Myocyte (in vitro differentiated cells): ENCODE measurements at places on chromosomes 7 and 10. TPM values are rescaled to one million over a fixed set of nuclear protein-coding genes. Genes with fewer than 3 reads are reported as not detected.
A peak's percentile ranks its signal among the peaks of the same experiment; 100 is the strongest.

DNA sequence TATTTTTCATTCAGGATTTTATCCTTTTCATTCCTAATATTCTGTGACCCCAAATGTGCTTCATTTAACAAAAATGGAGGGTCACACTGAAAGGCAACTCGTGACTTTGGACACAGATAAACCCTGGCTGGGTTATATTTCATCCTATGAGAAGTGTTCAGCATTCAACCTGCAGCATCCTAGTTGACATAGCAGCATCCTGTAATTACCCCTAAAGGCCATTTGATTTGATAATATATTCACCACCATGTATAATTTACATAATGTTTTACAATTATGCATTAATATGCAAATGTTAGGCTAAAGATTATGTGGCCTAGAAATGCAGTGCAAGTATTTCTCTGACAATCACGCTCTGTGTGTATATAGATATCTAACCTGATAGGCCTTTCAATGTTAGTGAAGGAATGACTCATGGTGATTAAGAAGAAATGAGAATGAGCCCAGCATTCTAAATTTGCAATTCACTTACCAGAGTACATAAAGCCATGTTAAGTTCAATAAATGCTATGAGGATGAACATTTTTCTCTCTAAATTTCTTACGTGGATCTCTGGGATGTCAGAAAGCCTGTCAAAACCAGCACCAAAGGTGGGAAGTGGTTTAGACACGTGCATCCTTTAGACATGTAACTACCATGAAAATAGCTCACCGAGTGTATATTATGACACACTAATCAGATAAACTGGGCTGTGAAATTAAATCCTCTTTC lies 337.7 kb upstream of the AOAH start:
- DNase-seq: no peak

The ATP6V0A4 gene
- total RNA-seq: 0.35 TPM in 1 of 2 replicates, not detected in the other

The SYCE1 gene
- not detected in 2 replicates for total RNA-seq

DNA sequence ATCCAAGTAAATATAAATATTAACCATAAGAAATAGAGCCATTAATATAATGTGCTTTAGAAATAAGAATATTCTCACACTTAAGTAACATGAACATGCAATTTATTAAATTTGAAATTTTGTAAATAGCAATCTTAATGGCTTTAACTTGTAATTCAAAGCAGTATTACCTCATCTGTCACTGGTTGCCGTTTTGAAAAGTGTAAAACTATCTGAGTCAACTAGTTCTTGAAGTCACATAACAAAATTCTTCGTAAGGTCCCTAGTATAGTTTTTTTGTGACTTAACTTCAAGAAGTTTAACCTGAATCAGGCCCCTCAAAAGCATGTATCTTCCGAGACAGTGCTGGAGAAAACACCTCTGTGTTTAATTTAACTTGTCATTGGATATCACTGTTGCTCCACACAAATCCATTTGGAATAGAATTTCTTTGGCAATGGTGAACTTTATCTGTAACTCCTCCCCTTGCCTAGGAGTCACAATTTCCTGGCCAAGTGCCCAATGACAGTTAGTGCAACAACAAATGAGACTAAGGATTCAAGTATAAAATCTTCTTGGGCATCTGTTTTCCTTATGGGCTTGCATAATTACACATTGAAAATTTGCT lies 47.1 kb downstream of the NT5C2 start:
- DNase-seq: peak; percentile 86

GRCh38 chr10:77131214-77131613 lies 506.4 kb downstream of the KCNMA1 start:
- DNase-seq: no peak

DNA sequence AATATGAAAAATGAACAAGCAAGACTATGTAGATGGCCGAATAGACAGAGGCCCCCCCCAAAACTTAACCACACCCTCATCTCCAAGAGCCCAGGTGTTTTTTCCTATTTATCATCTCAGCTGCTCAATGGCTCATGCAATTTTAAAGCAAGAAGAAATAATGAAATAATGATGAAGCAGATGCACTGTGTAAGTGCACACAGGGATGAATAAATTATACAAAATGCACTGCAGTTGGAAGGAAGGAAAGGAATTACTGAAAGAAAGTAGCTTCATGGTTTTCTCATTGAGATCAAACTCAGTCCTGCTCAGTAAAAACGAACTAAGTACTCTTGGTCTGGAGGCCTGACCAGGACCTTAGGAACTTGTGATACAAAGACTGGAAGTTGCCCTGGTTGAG lies 810.1 kb downstream of the NRG3 start:
- no peak for DNase-seq

DNA sequence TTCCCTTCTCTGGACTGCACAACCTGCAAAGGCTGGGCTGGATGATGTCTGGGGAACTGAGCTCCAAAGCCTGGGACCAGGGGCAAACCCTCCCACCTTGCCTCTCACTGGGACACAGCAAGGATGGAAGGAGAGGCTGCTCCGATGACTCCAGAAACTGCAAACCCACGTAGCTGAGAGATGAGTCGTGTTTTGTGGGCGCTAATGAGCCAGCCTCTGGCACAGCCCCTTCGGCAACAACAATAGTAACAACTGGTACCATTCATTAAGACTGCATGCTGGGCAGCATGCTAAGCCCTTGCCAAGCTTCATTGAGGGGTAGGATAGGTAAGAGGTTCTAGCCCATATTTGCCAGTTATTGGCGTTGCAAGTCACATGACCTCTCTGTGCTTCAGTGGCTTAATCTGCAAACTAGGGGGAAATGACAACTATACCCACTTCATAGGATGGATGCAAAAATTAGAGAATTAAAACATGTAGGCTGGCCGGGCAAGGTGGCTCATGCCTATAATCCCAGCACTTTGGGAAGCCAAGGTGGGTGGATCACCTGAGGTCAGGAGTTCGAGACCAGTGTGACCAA lies 145.9 kb downstream of the SH3PXD2A start:
- peak; percentile 88 for DNase-seq

- DNase-seq: peak; percentile 92
Measured at GRCh38 chr7:74598558-74598957, 59.0 kb upstream of the GTF2I start.

DNA sequence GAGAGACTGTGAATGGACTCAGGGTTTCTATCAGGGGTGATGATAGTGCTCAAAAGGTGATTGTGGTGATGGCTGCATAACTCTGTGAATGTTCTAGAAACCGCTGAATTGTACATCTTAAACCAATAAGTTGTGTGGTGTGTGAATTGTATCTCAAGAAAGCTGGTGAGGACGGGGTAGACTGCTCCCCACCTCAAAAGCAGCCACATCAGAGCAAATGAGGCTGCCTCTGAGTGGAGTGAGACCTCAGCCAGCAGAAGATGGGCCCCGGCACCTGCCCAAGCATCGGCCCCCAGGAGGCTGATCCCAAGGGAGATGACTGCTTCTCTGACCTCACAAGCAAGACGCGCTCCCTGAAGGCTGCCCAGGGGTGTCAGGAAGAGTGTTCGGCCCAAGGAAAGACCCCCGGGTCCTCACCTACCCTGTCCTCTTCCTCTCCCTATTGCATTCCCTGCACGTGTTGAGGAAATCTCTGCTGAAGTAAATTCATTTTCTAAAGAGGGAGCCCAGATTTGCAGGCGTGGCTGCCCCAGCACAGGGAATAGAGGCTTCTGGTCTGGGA lies 279.3 kb upstream of the SHH start:
- no peak for DNase-seq

DNA sequence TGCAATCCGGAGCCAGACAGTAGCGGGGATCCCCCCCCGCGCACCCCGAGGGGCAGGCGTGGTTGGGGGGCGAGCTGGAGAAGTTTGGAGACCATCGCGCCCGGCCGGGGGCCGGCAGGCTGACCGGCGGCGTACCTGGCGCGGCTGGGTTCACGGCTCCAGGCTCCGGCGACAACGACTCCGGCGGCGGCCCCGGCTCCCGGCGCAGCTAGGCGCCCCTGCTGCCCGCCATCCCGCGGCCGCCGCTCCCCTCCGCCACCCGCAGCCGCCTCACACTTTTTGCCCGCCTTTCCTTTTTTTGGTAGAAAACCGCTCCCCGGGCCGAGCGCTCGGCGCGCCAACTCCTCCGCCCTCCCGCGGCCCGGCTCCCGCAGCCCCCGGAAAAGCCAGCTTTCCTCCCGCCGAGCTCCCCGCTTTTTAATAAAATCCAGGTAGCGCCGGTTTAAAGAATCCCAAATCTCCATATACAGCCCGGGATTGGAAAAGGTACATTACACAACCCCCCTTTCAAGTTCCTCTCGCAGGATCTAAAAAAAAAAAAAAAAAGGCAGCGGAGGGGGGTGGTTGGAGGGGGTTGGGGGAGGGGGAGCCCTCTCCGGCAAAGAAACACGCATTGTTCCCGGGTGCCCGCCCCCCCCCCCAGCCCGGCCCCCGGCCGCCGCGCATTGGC lies at the start of gene TNRC18:
Gene TNRC18 (minus strand): TSS at position 529 of the 670 bp plus-strand sequence. CDS start 2,588 bp downstream, outside the sequence.
- DNase-seq: no peak

DNA sequence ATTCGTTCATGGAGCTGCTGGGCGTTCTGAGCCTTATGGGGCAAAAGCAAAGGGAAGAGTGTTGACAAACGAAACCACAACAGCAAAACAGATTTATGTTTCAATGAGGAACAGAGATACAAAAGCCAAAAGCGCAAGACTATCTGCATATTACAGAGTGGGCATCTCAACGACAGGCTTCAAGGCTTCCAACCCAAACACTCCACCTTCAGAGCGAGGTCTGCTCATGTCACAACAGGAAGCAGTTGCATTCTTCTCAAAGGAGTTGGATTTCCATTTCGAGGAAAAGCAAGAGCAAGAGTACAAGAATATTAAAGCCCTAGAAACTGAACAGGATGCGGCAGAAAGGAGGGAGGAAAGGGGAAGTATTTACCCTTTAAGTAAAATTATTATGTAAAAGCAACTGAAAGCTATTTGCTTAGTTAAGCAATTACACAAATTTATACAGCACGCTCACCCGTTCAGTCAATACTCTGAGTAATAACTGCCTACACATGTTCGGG lies 189.3 kb downstream of the ELMO1 start:
- no peak for DNase-seq

DNA sequence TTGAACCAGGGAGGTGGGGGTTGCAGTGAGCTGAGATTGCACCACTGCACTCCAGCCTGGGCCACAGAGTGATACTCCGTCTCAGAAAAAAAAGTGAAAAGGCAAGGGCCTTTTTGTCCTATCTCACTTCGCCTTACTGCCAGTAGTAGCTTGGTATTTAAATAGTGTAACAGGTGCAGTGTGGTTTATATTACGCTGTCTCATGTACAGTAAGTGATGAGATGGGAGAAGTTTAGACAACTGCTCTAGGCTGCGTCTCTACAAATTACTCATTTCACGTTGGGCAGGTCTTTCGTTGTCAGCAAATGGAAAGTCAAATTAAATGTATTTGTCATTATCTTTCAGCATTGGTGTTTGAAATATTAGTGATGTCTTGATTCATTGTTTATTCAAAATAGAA lies 15.5 kb upstream of the PFKFB3 start:
- peak; percentile 86 for DNase-seq

DNA sequence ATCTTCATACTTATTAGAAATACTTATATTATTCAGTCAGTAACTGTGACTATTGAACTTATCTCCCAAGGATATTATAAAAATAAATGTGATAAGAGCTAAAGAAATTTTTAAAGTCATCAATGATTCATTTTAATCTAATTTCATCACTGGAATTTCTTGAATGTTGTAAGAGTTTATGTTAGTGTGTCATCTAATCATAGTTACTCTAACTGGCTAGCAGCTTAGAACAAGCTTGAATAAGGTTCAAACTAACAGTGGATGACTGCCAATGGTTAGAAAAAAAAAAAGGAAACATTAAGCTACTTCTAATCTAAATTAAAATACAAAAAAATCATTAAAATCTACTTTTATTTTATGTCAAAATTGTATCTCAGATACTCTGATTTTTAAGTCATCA lies 1066.3 kb downstream of the CNTNAP2 start:
- no peak for DNase-seq

DNA sequence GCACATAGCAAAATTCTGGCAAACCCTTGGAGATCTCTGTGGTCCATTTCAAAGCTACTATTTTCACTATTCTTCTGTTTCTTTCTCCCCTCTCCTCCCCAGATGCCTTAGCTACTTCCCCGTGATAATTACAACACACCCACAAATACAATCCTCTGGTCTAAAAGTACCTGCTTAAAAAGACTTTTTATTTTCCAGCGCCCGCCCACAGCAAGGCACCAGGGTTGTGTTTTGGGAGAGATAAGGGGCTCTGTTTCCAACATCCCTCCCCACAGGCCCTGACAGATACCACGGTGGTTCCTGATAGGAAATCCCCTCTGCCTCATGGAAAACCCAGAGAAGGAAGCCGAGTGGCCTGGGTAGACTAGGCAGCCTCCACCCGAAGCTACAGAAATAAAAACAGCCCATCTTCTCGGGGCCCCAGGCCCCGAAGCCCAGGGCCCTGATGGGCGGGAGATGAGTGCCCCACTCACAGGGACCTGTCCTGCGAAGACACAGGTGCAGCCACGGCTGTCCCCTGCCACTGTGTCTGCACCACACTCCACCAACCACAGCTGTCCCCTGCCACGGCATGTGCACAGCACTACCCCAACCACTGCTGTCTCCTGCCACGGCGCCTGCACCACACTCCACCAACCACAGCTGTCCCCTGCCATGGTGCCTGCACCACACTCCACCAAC lies 19.7 kb downstream of the CALML5 start:
- peak; percentile 18 for DNase-seq

GRCh38 chr10:98378722-98379121 lies 36.3 kb downstream of the PYROXD2 start:
- DNase-seq: no peak
